H1 (cell line): ENCODE measurements at places on chromosomes 7 and 10. TPM values are rescaled to one million over a fixed set of nuclear protein-coding genes. Genes with fewer than 3 reads are reported as not detected.

Gene MAT1A
- total RNA-seq, result 2.9 and 4.1 TPM in 2 replicates

GRCh38 chr7:81833401-81833800, 63.6 kb upstream of the HGF start:
- DNase-seq, result no peak

Gene SPACDR
- total RNA-seq, result 0.33 TPM in 1 of 2 replicates, not detected in the other

DNA sequence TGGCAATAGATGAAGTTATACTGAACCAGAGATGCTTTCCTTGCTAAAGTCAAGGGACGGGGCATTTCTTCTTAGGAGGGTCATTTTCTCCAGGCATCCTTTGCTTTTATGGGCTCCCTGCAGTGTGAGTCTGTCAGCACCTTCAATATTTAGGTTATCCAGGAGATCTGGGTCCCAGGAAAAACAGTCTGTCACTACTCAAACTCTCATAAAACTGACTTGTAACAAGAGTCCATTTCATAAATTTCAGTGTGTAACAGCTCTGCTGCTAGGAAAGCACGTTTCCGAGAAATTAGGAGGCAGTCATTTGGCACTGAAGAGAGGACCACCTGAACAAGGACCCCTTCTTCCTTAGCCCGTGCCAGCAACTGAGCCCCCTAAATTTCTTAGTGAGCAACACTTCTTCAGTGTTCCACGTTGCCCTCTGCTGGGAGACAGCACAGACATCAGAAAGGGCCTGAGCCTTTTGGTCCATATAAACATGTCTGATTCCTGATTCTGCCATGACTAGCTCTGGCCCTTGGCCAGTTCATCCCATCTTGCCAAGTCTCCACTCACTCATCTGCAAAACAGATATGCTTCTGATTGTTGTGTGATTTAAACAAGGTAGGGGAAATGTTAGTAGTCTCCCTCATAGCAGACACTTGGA, 7.2 kb downstream of the GCC1 start:
- DNase-seq, result no peak

GRCh38 chr7:25926009-25926408, 226.0 kb upstream of the NFE2L3 start:
- no peak for DNase-seq

Gene TUBAL3
- not detected in 2 replicates for total RNA-seq

DNA sequence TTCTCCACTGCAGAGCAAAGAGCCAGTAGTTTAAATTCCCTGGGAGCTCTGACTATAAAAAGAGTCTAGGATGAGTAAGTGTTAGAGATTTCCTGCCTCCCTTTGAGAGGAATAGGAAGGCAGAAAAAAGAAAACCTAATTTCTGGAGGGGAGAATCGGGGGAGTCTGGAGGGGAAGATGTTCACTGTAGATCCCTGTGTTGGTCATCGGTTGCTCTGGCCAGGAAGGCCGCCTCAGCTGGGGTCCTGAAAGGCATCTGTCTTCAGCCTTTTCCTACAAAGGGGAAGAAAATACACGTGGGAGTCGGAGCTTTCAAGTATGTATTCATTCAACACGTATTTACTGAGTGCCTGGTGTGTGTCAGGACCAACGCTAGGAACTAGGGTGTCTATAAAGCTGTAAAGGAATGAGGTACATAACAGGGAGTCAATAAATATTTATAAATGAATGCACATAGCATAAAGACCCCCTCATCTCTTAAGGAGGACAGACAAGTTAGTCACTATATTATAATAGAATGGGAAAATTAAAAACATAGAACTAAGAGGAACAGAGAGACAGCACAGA, 101.1 kb downstream of the ICA1 start:
- no peak for DNase-seq

DNA sequence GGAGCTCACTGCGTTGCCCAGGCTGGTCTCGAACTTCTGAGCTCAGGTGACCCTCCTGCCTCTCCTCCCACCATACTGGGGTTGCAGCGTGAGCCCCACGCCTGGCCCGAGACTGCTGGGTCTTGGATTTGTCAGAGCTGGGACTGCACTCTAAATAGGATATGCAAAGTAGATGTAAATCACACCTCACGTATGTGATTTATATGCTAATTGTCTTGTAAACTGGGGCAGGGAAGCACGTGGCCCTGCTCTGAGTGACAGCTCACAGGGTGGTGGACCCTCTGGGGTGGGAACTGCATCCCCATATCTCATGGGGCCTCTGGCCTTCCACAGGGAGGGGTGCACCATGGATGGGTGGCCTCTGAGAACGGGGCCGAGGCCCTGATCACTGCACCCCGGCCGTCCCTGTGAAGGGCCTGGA, 34.1 kb downstream of the GET4 start:
- no peak for DNase-seq

Gene EPO
- 0.48 and 0.95 TPM in 2 replicates for total RNA-seq

Gene UPK3BL1
- 5.9 and 6.4 TPM in 2 replicates for total RNA-seq

DNA sequence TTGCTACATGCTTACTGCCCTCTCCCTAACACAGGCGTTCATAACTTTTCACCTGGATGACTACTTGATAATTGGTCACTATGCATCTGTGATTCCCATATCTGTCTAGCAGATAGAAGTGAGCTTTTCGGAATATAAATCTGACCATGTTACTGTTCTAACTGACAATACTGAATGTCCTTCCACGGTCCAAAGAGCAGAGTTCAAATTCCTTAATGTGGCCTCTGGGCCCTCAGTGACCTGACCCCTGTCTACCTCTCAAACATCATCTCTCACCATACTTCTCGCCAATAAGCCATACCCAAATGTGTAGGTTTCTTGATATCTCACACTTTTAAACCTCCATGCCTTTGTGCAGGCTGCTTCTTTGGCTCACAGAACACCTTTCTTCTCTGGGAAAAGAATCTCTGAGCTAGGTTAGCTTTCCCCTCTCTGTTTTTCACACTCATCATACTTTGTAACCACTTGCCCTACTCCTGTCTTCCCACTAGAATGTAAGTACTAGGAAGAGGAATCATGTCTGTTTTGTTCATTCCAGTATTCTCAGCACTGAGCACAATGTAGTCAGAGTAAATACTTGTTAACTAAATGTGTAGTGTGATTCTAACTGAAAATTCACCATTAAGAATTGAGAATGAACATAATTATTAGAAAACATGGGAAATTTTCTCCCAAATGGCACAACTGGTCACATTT, 39.2 kb upstream of the LRRC17 start:
- no peak for DNase-seq

DNA sequence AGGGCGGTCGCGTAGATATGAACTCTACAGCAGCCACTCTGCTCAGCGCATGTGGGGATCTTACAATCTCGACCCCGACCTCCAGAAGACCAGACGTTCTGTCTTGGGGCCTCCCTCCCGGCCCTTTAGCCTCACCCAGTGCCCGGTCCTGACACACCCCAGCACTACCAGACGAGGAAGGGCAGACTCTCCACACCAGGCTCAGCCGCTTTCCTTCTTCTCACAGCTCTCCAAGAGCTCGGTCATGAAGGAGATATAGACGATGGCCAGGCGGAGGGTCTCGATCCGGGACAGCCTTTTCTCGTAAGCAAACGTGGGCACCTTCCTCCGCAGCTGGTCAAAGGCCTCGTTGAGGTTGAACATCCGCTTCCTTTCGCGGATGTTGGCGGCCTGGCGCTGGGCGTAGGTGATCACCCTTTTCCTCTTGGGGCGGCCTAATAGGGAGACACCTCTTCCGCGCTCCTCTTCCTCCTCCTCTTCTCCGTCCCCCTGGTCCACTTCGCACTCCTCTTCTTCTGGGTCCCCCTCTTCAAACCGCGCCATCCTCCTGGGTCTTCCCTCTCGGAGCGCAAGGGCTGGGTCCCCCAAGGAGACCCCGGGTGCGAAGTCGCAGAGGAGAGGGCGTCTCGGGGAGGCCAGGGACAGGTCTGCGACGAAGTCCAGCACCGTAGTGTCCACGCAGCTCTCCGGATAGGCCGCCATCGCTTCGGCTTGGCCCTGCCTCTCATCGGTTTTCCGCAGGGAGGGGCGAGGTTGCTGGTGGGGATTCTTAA, at the start of gene FERD3L:
FERD3L (minus strand) TSS at position 761 of the 773 bp plus-strand sequence; CDS start at position 702, 59 bp downstream.
- DNase-seq, result peak; percentile 56

Gene ATOH7
- total RNA-seq, result 0.21 and 0.39 TPM in 2 replicates
